ENCODE measurements at places on chromosomes 5 and 9.

DNA sequence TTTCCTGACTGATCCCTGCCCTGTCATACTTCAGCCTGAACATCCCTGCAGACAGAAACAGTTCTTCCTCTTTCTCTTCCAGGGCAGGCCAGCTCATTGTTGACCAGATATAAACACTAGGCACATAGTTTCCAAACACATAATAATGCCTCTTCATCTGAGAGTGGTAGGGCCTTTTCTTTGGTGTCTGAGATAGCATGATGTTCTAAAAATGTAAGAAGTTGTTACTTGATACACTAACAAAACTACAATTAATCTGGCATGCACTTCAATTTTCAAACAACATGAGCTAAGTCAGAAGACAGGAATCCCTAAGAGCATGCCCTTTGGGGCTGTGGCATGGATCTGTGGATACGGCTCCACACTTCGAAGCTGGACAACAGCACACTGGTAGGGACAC, 246.6 kb downstream of the SPOCK1 start:
- DNase-seq = no peak

DNA sequence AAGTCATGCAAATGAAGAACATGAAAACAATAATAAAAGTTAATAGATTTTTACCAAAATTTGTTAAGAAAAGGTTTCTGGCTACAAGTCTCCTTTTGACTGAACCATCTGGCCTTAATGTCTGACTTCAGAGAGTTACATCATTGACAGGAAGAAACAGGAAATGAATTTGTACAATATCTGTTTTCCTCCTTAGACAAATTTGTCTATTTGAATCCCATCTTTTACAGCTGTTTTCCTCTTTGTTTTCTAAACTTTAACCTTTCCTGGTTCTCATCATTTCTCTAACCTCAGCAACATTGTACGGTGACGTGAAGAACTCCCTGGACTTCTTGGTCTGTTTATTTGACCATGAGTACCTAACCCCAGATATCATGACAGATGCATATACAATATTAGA, 567.5 kb upstream of the RIOK2 start:
- DNase-seq = no peak

- no peak for DNase-seq
Measured at GRCh38 chr9:9352877-9353481, 1259.8 kb downstream of the PTPRD start.

- DNase-seq = no peak
Measured at GRCh38 chr9:124183772-124184171, 74.0 kb upstream of the NEK6 start.

DNA sequence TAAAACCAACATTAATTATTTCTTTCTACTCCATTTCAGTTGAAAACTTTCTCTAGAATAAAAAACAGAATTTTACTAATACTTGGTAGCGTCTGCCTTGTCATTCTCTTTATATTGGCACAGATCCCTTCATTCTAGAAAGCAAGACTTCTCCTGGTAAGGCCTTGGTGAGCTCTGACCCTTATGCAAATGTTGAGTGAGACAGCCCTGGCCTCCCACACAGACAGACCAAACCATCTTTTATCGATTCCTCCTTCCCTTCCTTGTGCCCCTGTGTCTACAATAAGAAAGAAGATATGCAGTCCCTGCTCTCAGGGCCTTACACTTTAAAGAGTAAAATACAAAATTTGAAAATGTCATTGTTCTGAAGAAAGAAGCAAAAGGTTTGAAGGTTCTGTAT, 262.2 kb downstream of the EFNA5 start:
- DNase-seq = no peak

- DNase-seq = no peak
Measured at GRCh38 chr5:72368271-72368670, 48.1 kb downstream of the PTCD2 start.

DNA sequence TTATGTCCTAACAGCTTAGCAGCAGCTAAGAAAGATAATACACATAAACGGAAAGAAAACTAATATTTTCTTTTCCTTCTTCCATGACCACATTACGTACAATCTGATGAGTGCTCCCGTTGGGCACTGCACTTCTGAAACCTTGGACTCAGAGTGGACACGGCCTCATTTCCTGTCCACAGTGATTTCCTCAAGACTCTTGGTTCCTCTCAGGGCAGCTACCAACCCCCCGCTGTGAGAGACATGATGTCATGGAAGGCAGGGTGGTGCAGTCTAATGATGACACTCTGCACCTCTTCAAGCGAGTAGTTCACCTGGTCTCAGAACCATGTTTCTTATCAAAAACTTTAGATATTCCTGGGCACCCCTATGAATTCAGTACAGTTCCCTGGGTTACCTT, 68.7 kb upstream of the CTSL start:
- DNase-seq = no peak

- no peak for DNase-seq
Measured at GRCh38 chr9:133387680-133388079, 11.5 kb downstream of the STKLD1 start.

- DNase-seq = no peak
Measured at GRCh38 chr5:52705720-52706119, 82.0 kb upstream of the ITGA1 start.

- no peak for DNase-seq
Measured at GRCh38 chr9:82553654-82554366, 509.1 kb downstream of the RASEF start.

DNA sequence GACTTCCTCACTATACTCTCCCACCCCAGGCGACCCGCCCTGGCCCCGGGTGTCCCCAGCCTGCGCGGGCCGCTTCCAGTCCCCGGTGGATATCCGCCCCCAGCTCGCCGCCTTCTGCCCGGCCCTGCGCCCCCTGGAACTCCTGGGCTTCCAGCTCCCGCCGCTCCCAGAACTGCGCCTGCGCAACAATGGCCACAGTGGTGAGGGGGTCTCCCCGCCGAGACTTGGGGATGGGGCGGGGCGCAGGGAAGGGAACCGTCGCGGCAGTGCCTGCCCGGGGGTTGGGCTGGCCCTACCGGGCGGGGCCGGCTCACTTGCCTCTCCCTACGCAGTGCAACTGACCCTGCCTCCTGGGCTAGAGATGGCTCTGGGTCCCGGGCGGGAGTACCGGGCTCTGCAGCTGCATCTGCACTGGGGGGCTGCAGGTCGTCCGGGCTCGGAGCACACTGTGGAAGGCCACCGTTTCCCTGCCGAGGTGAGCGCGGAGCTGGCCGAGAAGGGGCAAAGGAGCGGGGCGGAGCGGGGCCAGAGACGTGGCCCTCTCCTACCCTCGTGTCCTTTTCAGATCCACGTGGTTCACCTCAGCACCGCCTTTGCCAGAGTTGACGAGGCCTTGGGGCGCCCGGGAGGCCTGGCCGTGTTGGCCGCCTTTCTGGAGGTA, 2.1 kb downstream of the CA9 start:
- DNase-seq = no peak

DNA sequence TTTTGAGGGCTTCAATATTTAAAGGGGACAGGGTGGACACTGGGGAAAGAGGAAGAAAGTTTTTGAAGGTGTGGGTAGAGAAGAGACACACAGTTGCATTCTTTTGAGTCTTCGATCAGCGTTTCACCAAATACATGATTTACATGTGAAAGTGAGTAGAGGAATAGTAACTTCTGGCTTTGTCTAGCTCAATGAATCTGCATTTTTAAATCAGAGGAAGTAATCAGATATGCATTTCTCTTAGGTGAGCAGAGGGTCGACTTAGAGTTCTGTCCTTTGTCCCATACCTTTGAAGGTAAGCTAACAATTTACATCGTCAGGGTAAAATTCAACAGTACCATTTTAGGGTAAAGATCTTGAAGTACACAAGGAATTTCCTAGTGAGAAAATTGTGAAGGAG, 406.4 kb upstream of the ZNF462 start:
- no peak for DNase-seq

DNA sequence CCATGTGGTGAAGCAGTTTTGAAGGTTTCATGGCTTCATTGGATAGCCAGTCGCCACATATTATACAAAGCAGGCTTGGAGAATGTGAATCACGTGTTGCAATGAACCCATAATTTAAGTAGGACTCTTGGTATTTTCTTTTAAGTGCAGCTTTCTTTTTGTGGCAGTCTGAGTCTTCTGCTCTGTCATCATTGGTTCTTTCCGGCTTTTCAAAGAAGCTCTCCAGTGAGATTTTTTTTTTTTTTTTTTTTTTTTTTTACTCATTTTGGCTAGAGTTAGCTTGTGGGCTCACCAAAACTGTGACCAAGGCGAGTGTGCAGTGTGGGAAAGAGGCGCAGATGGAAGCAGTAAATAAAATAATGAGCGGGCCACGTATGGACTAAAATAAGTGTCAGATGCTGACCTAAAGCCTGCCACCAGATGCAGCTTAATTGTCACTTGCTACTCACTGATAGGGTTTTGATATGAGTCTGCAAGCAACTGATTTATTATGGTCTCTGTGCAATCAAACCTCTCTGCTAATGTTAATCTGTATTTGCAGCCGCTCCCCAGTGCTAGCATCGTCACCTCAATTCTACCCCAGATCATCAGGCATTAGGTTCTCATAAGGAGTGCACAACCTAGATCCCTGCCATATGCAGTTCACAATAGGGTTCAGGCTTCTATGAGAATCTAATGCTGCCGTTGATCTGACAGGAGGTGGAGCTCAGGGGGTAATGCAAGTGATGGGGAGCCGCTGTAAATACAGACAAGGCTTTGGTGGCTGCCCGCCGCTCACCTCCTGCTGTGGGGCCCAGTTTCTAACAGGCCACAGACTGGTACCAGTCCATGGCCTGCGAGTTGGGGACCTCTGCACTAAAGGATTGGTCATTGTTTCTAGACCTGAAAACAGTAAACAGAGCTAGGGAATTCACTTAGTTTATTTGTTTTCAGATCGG, 45.5 kb upstream of the LARP1 start:
- DNase-seq = no peak

DNA sequence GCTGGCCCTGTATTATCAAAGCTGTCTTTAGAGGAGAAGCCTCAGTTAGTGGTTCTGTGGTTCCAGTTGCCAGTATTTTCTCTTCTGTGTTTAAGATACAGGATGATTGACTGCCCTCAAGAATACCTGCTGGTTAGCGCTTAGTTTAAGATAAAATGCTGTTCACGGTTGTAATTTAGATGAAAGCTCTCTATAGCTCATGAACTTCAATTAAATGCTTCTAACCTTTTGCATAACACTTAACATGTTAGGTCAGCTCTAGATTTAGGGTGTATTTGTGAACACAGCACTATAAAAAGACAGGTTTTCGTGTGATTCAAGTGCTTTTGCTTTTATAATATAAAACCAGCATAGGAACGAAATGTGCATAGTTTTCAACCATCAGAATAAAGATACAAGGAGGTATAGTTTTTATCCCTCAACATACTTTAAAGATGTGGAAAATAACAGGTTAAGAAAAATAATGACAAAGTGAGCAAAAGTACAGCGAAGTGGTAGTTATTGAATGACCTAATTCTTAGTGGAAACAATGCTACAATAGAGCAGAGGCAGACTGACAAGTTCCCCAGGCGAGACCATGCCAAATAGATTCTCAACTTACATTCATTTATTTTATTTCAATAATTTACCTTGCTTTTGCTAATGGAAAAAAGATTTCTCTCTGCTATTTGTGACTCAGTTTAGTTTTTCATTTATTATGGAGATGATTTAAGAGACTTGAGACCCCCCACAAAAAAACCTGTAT, 602.6 kb upstream of the DMAC1 start:
- DNase-seq = no peak

DNA sequence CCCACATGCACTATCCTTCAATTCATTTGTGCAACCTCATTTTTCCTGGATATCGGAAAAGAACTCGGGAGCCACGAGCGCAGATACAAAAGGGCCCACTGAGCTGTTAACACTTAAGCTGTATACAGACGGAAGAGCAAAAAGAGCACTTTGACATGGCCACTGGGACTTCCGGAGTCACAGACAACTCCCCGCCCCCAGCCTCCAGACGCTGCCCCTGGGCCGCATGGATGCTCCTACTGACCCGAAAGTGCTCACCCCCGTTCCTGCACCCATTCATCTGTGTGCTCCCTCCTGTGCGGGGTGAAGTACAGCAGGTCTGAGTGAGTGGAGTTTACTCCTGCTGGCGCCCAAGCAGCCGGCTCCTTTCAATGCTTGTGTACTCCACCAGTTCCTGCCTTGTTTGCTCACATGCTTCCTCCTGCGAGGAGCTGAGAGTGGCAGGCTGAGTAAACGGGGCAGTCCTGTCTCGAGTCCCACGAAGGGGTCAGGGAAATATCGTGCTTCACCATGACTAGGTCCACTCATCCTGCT, 901.0 kb upstream of the CTNND2 start:
- DNase-seq = no peak

GRCh38 chr9:35690294-35690613, 529 bp upstream of the TPM2 start:
- no peak for DNase-seq

DNA sequence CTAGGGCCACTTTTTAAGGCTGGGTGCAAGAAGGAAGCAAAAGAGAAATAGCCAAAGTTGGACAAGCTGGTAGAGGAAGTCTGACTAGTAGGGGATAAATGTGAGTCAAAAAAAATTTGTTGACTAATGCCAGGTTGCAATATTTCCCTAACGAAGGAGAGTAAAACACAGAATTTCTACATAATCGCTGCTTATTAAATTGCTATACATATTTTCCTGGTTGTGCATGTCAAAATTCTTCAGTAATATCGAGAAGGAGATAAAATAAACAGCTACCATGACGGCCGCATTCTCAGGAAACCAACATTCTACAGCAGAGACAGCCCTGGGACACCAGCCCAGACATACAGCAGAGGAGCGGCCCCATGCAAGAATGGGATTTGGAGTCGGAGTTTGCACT, 148.3 kb downstream of the ESM1 start:
- no peak for DNase-seq

- DNase-seq = no peak
Measured at GRCh38 chr5:138468133-138468965, 3.1 kb downstream of the EGR1 start.

GRCh38 chr9:69121155-69122081, 52.7 kb upstream of the TJP2 start:
- peak; percentile 13 for DNase-seq

- DNase-seq = no peak
Measured at GRCh38 chr9:12441506-12441905, 251.7 kb upstream of the TYRP1 start.

DNA sequence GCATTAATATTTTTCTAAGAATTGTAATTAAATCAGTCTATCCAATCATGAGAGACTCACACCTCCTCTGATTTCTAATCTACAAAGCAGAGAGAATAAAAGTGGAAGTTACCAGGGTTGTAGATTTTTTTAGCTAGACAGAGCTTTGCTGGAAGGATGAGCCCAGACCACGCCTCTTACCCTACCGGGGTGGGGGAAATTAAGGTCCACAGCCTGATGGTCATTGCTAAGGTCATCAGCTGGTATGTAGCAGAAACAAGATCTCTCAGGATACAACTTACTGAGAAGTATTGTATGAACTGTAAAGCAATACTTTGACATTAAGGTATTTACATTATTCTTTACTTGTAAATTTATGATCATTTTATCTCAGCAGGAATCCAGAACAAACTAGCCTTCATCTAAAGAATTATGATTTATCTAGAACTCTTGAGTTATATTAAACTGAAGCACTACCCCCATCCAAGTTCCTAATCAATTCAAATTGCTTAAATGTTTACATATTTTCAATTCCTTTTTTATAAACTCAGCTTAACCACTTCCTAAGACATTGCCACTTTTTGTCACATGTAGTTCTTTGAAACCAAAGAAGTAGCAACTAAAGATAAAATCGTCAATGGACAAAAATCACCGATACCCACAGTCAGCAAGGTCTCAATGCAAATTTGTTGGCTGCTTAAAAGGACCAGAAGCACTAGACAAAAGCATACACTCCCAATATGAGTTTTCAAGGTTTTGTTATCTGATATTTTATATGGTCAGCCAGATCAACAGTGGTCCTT, 225.8 kb upstream of the DAPK1 start:
- DNase-seq = no peak

Measured in activated gamma-delta T cell (primary cell).